NCI-H460 (cell line): ENCODE measurements at places on chromosomes 1 and 21.

- no peak for DNase-seq
Observed at GRCh38 chr1:180094705-180095295, 59.9 kb upstream of the QSOX1 start.

DNA sequence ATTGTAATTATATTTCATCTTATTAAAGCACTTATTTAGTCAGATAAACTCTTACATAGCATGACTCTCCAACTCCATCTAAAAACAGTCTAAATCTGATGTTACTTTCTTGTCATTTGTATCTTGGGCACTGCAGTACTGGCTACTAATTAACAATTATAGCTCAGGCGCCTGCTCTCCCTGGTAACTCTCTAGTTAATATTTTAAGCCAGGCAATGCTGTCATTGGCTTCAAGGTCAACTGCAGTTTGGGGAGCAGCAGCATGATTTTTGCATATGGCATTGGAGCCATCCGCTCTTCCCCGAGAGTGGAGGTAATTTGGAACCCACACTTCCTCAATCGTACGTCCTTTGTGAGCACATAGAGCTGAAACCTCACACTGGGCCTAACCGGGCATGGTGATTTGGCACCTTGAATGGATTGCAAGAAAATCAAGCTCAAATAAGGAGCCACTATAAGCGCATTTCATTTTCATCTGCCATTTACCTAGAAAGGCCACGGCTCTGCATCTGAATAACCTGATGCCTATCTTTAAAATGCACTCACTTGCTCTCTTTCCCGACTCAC is 187.7 kb downstream of the KAZN start:
- DNase-seq, result no peak

DNA sequence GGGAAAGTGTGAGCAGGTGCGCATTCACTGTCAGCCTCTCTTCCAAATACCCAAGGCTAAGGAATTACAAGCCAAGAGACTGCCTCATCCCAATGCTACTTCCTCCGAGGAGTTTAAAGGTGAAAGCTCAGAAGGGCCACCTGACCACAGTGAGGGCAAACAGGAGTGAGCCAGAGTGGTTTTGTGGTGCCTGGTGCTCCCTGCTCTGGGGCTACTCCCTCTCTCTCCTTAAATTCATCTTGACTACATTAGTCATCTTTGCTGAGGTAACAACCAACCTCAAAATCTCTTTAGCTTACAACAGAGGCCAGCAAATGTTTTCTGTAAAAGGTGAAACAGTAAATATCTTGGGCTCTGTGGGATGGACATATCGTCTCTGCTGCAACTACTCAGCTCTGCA is 14.2 kb upstream of the ZBTB8A start:
- no peak for DNase-seq

- no peak for DNase-seq
Observed at GRCh38 chr1:223829678-223830077, 16.1 kb downstream of the TP53BP2 start.

- DNase-seq, result no peak
Observed at GRCh38 chr21:25359724-25360123, 247.6 kb downstream of the MRPL39 start.

- DNase-seq, result no peak
Observed at GRCh38 chr1:204493145-204493983, 1.2 kb downstream of the PIK3C2B start.

DNA sequence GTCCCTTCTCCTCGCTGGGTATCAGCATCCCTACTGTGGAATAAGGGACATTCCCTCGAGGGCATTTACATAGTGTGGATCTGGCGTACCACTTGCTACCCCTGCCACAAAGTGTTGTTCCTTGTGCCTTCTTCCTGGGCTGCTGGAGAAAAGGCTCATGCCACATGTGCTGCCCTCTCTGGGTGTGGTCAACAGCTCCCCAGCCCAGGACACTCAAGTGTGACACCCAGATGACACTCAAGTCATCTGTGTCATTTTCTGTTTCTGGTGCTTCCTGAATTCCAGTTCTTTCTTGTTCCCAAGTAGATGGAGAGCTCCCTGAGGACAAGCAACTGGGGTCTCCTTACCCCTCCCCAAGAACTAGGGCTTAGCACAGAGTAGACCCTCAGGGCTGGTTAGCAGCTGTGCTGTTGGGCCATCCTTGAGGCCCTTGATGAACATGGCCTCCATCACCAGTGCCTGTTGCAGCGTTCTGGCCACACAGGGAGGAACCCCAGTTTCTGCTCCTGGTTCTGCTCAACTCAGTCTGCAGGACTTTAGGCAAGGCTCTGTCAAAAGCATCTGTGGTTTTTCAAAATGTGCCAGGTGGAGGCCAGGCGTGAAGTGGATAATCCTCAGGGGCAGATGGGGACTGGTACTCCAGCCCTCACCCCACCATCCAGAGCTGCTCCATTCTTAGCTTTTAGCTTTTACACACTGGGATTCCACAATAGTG is 49.0 kb upstream of the CLIC4 start:
- DNase-seq, result no peak

DNA sequence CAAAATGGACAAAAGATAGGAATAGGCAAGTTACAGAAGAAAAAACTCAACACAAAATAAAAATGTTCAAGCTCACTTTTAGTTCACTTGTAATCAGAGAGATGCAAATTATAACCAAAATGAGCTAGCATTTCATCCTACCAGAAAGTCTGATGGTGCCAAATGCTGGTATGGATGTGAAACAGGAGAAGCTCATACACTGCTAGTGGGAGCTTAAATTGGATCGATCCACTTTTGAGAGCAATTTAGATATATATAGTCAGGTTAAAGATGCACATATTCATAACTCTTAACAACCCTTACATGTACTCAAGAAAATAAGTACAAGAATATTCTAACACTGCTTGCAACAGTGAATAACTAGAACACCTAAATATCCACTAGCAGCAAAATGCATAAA is 18.5 kb upstream of the CAMSAP2 start:
- DNase-seq, result no peak

DNA sequence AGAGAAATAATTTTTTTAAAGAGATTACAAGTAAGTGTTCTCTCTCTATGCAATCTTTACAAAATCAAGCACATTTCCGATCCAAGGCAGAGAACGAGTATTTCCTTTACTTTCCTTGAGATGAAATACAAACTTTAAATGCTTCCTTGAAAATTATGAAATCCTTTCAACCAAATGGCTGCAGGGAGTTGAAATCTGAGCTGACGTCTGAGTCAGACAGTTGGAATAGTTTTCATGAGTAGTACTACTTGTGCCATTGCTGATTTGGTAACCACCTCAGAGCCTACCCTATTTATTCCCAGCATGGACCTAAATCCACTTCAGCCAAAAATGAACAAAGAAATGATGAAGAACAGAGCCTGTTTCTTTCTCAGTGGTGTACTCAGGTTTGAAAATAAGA is 183.6 kb downstream of the GIPC2 start:
- DNase-seq, result no peak

DNA sequence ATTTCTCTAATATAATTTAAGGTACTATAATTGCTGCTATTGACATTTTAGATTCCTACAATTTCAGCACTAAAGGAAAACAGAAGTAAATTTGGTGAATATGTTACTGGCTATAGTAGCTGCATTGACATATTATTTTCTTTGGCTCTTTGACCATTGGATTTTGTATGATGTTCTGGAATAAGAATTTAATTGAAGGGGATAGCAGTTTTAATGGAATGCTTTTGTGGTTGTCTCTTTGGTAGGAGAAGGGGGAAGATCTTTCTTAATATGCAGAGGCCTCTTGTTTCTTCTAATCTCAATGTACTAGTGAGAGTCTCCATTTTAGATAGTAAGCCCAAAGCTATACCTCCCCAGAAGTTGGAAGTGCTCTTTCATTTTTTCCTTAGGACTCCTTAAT is 6.9 kb downstream of the DTL start:
- DNase-seq, result no peak

DNA sequence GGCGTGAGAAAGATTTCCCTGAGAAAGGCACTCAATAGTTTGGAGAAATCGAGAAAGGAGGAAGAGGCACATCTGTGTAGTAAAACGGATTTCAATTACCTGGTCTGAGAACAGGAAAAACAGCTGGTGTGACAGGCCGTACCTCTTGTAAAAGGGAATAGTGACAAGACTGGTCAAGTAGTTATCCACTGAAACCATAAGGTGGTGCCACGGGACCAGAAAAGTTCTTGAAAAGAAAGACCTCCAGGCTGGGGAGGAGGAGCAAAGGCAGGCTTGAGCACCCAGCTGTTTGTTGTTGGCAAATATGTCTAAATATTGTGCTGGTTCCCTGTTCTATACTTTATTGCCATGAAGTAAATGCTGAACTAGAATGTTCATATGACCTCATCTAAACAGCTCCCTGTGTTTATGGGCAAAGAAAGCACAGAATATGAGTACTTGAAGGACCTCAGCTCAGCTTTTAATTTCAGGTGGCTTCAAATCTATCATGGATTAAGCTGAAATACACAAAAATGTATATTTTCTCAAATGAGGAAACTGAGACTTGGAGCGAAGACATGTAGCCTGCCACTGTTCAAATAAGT is 4.0 kb downstream of the HAO2 start:
- no peak for DNase-seq

DNA sequence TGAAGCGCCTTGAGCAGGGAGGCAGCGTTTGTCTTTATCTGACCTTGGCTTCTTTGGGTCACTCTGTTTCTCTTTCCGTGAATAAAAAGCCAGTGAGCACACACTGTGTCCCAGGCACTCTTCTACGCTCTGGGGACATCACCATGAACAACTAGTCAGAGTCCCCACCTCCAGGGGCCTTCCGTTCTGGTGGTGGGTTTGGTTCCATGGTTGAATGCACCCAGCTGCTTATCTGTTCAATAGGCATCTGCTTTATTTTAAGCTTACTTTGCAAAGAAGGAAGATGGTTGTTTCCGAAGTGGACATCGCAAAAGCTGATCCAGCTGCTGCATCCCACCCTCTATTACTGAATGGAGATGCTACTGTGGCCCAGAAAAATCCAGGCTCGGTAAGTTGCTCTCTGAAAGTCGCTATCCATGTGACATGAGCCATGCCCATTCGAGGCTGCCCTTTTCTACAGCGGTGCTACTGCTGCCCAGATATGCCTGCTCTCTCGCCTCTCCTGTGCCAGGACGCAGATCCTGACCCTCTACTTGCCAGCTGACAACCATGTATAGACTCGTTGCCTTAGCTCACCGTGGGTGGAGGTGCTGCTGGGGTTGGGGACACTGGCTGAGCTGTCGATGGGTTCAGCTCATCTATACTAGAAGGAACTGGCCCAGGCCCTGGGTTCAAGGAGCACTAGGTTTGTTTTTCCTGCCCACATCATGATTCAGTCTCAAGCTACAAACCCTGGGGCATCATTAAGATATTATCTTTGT is 5.9 kb downstream of the MX1 start:
- DNase-seq, result no peak

GRCh38 chr1:184827600-184828368 is 73.1 kb upstream of the EDEM3 start:
- DNase-seq, result no peak

DNA sequence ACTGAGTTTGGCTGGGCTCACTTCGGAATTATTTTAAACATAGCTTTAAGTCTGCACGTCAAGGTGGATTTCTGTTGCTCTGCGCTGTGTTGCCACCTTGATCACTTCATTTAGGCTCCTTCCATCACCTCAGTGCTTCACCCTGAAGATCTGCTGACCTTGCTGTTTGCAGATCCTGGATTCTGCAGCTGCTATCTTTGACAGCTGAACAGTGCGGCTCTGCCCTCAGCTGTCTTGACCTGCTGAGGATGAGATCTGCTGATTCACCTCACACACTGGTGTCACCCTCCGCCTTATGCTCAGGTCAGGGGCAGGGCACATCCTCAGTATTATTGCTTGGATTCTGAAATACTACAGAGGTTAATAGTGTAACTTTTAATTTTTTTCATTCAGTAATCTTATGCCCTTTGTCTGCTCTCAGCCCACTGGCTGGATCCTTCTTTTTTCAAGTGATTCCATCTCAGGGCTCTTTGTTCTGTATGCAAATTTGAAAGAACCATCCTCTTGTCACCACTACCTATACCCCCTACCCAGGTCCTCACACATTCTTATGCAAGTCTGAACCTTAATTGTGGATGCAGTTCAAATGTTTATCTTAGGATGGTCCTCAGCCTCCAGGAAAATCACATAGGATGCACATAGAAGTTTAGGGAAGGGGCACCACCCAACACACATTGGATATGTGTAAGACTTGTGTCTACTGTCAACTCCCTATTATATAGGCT is 364.0 kb downstream of the OLFM3 start:
- DNase-seq, result no peak

DNA sequence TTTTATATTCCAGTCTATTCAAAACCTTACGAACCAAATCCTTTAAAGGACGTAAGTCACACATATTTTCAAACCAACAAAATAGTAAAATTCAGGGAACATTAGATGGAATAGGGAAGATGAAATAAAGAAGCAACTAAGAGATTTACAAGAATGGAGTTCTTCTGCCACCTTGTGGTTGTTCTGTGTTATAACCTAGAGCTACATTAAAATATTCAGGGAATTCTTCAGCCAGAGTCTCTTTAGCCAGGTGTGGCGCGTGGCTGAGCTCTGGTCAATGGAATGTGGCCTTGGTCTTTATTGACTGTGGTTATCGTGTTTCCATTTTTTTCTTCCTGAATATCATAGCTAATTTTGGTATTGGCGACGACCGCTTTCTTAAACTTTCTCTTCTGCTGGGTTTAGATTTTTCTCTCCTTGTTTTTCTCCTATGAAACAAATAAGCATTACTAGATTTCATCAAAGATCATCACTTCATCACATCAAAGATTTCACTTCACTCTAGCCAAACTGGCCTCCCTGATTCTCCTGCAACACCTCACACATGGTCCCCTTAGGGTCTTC is 221.3 kb downstream of the MRPL39 start:
- DNase-seq, result peak; percentile 45

GRCh38 chr21:45293220-45293725 is 5.6 kb upstream of the POFUT2 start:
- no peak for DNase-seq

DNA sequence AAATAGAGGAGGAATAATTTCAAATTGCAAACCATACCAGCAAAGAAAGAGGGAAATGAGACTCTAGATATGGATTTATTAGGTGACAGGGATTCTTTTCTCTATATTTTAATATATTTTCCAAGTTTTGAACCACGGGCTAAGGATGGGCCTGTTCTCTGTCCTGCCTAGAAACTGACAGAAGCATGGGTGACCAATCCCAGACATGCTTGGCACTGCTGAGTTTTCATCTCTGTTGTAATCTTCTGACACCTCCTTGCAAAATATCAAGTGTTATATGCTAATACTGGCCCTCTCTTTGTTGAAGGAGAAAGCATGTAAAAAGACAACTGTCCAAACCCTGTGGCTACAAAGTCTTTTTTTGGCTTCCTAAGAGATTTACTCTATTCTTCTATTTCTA is 774 bp upstream of the ANGPTL7 start:
- DNase-seq, result peak; percentile 8

GRCh38 chr1:20142001-20142710 is 3.0 kb downstream of the PLA2G2F start:
- no peak for DNase-seq
